ENCODE measurements at places on chromosomes 4 and X. TPM values are rescaled to one million over a fixed set of nuclear protein-coding genes. Genes with fewer than 3 reads are reported as not detected.

Gene SOD3
- 86.8 TPM for total RNA-seq

Gene VGLL1
- total RNA-seq, result 0.78 TPM

Gene RADX
- total RNA-seq, result 1.7 TPM

Gene GUCY1A1
- 20.0 TPM for total RNA-seq

Gene KCTD8
- 0.86 TPM for total RNA-seq

Gene STOX2
- total RNA-seq, result 6.6 TPM

Gene EMCN
- total RNA-seq, result 13.9 TPM

Gene NALF2
- 1.8 TPM for total RNA-seq

Gene NDST3
- total RNA-seq, result 0.17 TPM

Gene BMPR1B
- 9.7 TPM for total RNA-seq

Gene OPHN1
- total RNA-seq, result 7.6 TPM

Gene ITIH6
- not detected for total RNA-seq

Gene ARHGAP10
- 52.2 TPM for total RNA-seq

Gene VEGFD
- total RNA-seq, result 3.2 TPM

Gene ZNF81
- 10.4 TPM for total RNA-seq

Gene P2RY8
- total RNA-seq, result 2.3 TPM

Gene TMEM150C
- 8.8 TPM for total RNA-seq

Gene SCML2
- 0.92 TPM for total RNA-seq

Gene TASL
- 3.1 TPM for total RNA-seq

Gene PARM1
- total RNA-seq, result 92.3 TPM

Gene PABPC5
- total RNA-seq, result 1.6 TPM

Gene DAPP1
- 23.3 TPM for total RNA-seq

Gene ENOPH1
- total RNA-seq, result 30.1 TPM

Gene TSPAN7
- total RNA-seq, result 27.3 TPM

Gene TLR10
- 0.98 TPM for total RNA-seq

Gene FMR1NB
- not detected for total RNA-seq

Gene TNIP3
- total RNA-seq, result 0.32 TPM

Gene HSFX4
- not detected for total RNA-seq

Gene SPACA5
- total RNA-seq, result not detected

Gene BLTP1
- total RNA-seq, result 71.4 TPM

All from mucosa of gallbladder (tissue), 1 donor.